ENCODE measurements at places on chromosomes 4 and X. TPM values are rescaled to one million over a fixed set of nuclear protein-coding genes. Genes with fewer than 3 reads are reported as not detected.

- DNase-seq, result no peak
- H3K36me3 ChIP-seq, result no peaks in the 10 kb centered on the region
- H3K27me3 ChIP-seq, result no peaks in the 10 kb centered on the region
- H3K4me3 ChIP-seq, result no peak overlapping the region
These were observed 247.6 kb downstream of the CBLL2 start for GRCh38 chrX:22520128-22520828.

GRCh38 chr4:13793020-13793710 is 165.6 kb upstream of the BOD1L1 start:
- DNase-seq, result no peak
- no peak overlapping the region for H3K27ac ChIP-seq
- no peak overlapping the region for H3K4me3 ChIP-seq
- H3K4me1 ChIP-seq, result no peaks in the 10 kb centered on the region
- H3K27me3 ChIP-seq, result no peaks in the 10 kb centered on the region

DNA sequence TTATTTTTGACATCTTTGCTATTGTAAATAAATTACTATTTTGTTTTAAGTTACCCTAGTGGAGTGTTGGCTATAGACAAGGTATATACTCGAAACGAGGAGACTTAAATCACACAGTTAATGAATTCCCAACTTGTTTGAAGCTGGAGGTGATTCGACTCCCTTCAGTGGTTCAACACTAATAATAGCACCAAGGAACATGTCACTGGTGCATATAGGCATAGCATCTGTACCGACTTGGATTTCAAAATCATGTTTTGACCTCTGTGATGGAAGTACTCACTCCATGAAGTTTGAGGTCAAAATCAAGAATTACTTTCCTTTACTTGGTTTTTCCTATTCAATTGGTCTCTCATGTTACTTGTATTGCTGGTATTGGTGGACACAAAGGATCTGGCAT is 66.5 kb downstream of the ZFX start:
- DNase-seq, result no peak
- peaks cover 20% of the 10 kb centered on the region for H3K36me3 ChIP-seq
- H3K4me1 ChIP-seq, result no peaks in the 10 kb centered on the region
- no peaks in the 10 kb centered on the region for H3K27me3 ChIP-seq

DNA sequence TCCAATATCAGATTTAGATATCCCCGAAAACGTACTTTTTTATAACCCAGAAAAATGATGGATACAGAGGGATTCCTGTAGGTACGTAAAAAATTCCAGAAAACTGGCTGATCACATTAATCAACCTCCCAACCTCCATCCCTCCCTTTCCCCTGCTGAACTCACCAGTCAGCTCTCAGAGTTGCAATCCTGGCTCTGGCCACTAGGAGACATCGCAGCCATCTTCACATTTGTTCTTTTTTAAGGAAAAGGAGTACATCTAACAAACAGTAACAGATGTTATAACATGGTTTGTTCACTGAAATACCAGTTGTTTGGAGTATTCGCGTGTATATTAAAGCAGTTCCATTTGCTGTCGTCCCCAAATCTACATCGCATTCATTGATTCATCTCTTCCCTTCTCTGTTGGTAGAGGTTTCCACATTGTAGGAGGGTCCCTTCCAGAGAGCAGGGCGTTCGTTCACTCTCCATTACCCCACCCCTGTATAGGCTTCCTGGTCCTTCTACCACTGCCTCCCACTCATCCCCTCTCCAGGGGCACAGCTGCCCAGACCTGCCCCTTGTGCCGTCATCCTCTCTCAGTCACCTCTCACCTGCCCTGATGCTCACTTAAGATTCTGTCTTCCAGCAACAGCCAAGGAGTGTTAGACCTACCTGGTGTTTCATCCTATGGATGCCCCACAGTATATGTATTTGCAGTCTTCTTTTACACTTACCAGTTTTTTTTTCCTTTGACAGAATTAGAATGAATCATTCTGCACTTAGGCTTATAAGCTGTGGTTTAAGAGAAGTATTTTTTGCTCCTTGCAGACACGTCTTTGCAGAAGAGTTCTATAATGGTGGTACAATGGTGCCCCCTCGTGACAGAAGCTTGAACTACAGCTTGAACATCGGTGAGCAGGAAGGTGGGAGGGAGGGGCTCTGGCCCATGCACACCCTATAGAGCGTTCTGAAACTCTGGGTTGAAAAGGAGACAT is 36.8 kb upstream of the RAB40AL start:
- no peaks in the 10 kb centered on the region for H3K4me1 ChIP-seq
- DNase-seq, result no peak
- H3K27me3 ChIP-seq, result no peaks in the 10 kb centered on the region
- H3K27ac ChIP-seq, result no peak overlapping the region
- H3K4me3 ChIP-seq, result no peak overlapping the region

DNA sequence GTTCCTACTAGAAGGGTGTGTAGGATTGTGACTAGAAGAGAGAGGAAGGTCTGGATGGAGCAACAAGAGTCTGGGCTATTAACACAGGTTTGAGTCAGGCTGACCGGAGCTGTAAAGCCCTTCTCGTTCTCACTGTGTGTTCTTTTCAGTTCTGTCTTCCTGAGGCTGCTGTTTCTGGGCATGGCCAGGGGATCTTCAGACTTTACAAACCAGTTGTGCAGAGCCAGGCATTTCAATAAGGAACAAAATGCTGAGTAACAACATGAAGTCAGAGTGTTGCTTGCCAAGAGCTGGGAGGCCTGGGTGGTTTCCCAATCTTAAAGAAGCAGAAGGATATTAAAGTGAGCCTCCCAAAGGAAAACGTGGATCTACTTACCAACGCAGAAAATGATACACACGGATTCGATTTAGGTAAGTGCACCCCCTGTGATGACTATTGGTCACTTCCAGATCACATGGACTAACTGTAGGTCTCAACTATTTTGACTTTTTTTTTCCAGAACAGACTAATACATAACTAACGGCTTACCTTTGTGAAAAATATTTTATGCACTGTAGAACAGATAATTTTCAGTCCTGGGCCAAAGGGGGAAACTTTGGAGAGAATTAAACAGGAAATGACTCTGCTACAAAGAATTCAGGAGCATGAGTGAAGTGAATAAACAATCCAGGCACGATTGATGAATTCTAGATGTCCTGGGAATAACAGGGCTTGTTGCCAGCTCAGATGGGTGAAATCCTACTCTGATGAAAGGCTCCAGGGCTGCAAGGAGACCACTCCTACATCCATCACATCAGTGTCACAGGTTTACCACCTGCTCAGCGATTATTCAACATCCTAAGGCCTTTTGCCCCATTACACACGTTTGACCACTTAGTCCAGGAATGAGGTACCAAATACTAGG is 94.5 kb downstream of the ANXA3 start:
- peak overlapping the region; percentile 10 for H3K4me3 ChIP-seq
- H3K27ac ChIP-seq, result peak overlapping the region; percentile 80
- peaks cover 38% of the 10 kb centered on the region for H3K4me1 ChIP-seq
- no peaks in the 10 kb centered on the region for H3K27me3 ChIP-seq

- H3K4me3 ChIP-seq, result no peak overlapping the region
- DNase-seq, result no peak
- H3K4me1 ChIP-seq, result no peaks in the 10 kb centered on the region
- H3K27ac ChIP-seq, result no peak overlapping the region
- no peaks in the 10 kb centered on the region for H3K27me3 ChIP-seq
- H3K36me3 ChIP-seq, result no peaks in the 10 kb centered on the region
These were observed 197.6 kb upstream of the FAM9B start for GRCh38 chrX:9231491-9231890.

The DMRTC1B gene
- not detected for total RNA-seq

The RENBP gene
- total RNA-seq, result 45.8 TPM
